ENCODE measurements at places on chromosomes 7 and 10. TPM values are rescaled to one million over a fixed set of nuclear protein-coding genes. Genes with fewer than 3 reads are reported as not detected.

The ADAM22 gene
- 12.2 TPM for total RNA-seq

The LEP gene
- not detected for total RNA-seq

The TRIM50 gene
- total RNA-seq, result 0.24 TPM

The TMEM178B gene
- 4.1 TPM for total RNA-seq

The CYP2E1 gene
- total RNA-seq, result 0.77 TPM

The VIPR2 gene
- 1.2 TPM for total RNA-seq

DNA sequence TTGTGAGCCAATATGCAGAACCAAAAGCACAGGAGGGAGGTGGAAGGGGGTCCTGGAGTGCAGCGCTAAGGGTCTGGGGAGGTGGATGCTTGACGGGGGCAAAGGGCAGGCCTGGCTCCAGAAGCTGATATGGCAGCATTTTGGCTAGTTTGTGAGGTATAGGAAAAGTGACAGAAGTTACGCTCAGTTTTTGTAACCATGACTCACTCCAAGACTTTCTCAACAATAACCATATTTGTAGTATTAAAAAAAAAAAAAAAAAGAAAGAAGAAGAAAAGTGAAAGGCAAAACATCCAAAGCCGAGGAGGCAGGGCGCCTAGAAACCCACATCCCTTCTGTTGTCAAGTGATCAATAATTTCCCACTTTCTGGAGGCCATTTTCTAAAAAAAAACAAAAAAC is 92.3 kb downstream of the RNF216 start:
- no peaks in the 10 kb centered on the region for H3K27me3 ChIP-seq
- H3K36me3 ChIP-seq, result peaks cover 21% of the 10 kb centered on the region
- no peak overlapping the region for H3K4me3 ChIP-seq
- H3K27ac ChIP-seq, result no peak overlapping the region

DNA sequence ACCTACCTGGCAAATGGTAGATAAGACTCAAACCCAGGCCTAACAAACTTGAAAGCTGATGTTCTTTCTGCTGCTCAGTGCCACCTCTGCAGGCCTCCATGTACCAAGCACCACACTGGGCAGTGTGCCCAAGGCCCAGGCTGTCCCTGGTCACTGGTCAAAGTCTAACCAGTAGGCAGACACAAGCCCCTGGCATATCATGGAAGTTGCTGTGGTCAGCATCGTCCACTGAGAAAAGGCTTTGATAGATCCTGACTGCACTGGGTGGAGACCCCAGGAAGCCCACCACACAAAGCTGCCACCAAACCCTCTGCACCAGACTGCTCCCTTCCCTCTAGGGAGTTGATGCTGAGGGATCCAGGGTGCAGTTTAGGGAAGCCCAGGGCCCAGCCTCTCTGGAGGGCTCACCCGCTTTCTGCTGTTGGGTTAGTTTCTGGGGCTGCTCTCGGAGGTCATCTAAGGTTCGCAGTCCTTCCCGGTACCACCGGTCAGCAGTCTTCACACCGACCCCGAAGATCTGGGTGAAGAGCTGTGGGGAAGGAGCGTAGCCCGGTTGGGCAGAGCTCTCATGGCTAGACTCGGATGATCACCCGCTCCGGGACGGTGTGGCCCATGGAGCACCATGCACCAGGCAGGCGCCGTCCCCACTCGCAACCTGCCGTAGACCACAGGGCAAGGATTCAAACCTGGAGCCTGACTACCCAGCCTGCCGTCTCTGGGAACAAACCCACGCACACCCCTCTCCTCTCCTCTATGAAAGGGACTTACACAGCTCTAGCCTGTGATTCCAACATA is 6.0 kb downstream of the POLM start:
- DNase-seq, result no peak
- peaks cover 33% of the 10 kb centered on the region for H3K36me3 ChIP-seq
- H3K27me3 ChIP-seq, result no peaks in the 10 kb centered on the region
- H3K4me1 ChIP-seq, result no peaks in the 10 kb centered on the region

GRCh38 chr7:34165927-34166550 is 260.7 kb downstream of the BMPER start:
- no peak overlapping the region for H3K4me3 ChIP-seq
- H3K4me1 ChIP-seq, result no peaks in the 10 kb centered on the region
- no peaks in the 10 kb centered on the region for H3K27me3 ChIP-seq
- no peak for DNase-seq

DNA sequence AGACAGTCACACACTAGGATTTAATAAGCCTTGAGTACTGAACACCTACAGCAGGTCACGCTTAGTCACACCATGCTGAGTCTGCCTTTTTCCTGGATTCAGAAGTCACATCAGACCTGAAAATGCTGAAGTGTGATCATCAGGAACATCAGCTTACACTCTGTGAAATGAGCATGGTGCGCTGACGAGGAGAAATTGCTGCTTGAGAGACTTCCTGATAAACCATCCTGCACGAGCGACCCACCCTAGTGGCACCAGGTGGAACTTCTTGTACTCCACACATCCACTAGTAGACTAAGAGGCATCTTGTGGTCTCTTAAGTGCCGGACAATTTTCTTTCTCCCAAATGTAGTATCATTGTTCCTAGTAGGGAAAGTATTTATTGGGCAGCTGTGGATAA is 51.8 kb upstream of the MRLN start:
- H3K4me1 ChIP-seq, result peaks cover 4% of the 10 kb centered on the region
- H3K4me3 ChIP-seq, result no peak overlapping the region
- peaks cover 59% of the 10 kb centered on the region for H3K36me3 ChIP-seq
- H3K27me3 ChIP-seq, result no peaks in the 10 kb centered on the region
- H3K27ac ChIP-seq, result no peak overlapping the region

GRCh38 chr7:28984631-28985030 is 26.5 kb upstream of the TRIL start:
- peaks cover 11% of the 10 kb centered on the region for H3K4me1 ChIP-seq
- H3K27me3 ChIP-seq, result no peaks in the 10 kb centered on the region
- H3K27ac ChIP-seq, result peak overlapping the region; percentile 82
- no peaks in the 10 kb centered on the region for H3K36me3 ChIP-seq

DNA sequence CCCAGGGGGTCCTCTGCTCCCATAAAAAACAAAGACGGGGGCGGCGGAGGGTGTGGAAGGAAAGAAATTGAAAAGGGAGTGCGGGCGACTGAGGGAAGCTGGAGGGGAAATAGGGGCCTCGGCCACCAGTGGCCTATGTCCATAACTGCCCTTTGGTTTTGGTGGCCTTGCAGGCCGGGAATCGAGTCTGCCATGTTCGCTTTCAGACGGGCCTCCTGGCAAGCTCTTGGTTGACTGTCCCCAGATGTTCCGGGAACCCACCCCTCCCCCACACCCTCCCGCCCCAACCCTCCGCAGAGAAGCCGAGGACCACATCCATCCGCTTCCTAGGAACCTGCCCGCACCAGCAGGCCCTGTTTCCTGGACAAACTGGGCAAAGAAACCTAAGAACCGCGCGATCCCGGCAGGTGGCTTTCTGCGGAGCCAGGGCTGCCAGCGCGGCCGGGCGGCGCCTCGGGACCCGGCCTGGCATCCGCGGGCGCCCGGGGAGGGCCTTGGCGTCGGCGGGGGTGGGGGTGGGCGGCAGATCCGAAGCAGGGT is 20.0 kb upstream of the GATA3 start:
- no peaks in the 10 kb centered on the region for H3K36me3 ChIP-seq
- peaks cover 9% of the 10 kb centered on the region for H3K4me1 ChIP-seq
- no peak overlapping the region for H3K4me3 ChIP-seq
- H3K27me3 ChIP-seq, result peaks cover 95% of the 10 kb centered on the region
- peak; percentile 72 for DNase-seq

GRCh38 chr10:43040482-43041256 is 36.2 kb upstream of the RET start:
- H3K27me3 ChIP-seq, result no peaks in the 10 kb centered on the region
- no peak overlapping the region for H3K4me3 ChIP-seq
- no peaks in the 10 kb centered on the region for H3K36me3 ChIP-seq
- H3K4me1 ChIP-seq, result no peaks in the 10 kb centered on the region

GRCh38 chr7:56062382-56062781 is 1.7 kb upstream of the SUMF2 start:
- DNase-seq, result no peak
- H3K4me3 ChIP-seq, result no peak overlapping the region
- no peak overlapping the region for H3K27ac ChIP-seq
- H3K4me1 ChIP-seq, result peaks cover 3% of the 10 kb centered on the region
- H3K27me3 ChIP-seq, result no peaks in the 10 kb centered on the region

- no peaks in the 10 kb centered on the region for H3K4me1 ChIP-seq
- no peak overlapping the region for H3K4me3 ChIP-seq
- no peak overlapping the region for H3K27ac ChIP-seq
- H3K36me3 ChIP-seq, result no peaks in the 10 kb centered on the region
- DNase-seq, result no peak
- no peaks in the 10 kb centered on the region for H3K27me3 ChIP-seq
These were observed 107.4 kb downstream of the ATXN7L1 start for GRCh38 chr7:105768898-105769507.

DNA sequence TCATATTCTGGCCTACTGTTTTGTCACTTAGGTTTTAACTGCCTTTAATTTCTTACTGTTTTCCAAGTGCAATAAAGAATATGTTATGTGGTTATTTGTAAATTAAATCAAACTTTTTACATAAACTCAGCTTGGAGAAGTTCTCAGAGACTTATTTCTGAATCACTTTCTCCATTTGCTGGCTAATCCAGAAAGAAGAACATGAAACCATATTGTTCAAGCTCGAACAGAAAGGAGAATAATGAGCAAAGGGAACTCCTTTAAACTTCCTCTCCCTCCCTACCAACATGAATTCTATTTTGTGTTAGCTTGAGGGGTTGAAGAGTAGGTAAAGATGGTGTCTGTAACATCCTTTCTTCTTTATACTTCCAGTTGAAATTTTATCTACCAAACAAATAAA is 52.3 kb downstream of the SHTN1 start:
- H3K4me1 ChIP-seq, result no peaks in the 10 kb centered on the region
- no peak overlapping the region for H3K4me3 ChIP-seq
- peaks cover 44% of the 10 kb centered on the region for H3K36me3 ChIP-seq
- DNase-seq, result no peak
